ENCODE measurements at places on chromosomes 2 and 18.

DNA sequence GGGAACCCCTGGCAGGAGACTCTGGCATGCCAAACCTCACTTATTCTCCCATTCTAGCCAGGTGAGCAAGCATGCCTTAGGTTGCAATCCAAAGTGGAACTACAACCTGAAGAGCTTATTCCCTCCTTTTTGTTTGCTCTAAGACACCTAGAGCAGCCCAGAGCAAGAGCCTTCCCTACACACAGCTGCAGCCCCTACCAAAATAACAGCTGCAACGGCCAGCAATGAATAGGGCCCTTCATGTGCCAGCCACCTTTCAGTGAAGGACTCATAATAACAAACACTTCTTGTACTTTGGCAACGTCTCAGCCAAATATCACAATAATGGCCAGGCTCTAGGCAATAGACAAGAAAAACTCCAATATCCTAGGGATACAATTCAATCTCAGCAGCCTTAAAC, 178.7 kb downstream of the ALK start:
- no peak for DNase-seq

DNA sequence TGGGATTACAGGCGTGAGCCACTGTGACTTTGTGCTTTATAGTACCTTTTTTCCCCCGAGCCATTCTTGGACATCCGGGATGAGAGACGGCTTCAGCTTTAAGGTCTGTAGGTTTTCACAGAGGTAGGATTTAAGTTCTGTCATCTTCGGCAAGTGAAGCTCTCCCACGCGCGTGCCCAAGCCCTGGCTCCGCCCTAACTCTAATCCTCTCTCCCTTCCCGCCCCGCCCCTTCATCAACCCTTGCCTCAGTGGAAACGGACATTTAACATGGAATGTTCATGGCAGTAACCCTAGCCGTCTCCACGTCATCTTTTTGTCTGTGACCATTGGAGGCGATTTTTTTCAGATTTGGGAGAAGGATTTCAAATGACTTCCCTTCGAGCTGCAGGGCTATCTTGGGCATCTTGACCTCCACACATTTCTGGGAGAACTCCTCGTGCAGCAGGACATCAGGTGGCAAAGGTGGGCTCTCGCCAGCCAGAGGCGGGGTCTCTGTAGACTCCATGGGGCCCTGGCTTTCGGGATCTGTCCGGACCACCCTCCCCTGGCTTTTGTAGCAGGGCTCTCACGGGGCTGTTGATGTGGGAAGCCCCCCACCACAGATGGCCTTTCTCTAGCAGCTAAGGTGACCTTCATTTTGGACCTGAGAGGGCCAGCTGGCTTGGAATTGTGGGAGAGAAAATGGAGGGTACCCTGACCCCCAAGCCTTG, 6.8 kb downstream of the COLEC11 start:
- DNase-seq: no peak

GRCh38 chr2:235324324-235324723, 169.5 kb upstream of the AGAP1 start:
- no peak for DNase-seq

- DNase-seq: no peak
Measured at GRCh38 chr18:26993568-26993967, 128.1 kb upstream of the AQP4 start.

DNA sequence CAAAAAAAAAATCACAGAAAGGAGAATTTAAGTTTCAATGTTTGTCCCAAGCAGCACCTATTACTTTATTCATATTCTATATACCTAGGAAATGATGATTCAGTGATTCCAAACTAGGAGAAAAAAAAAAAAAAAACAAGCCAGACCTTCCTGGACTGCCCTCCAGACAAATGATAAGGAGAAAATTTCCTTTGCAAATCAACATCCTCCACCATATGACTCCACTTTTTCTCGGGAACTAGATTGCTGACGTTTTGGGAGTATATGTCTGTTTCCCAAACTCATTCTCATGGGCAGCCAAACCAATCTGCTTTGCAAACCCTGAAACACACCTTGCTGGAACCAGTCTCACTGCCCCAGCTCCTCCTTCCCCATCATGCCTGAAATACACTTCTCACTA, 16.8 kb downstream of the AP1S3 start:
- no peak for DNase-seq

DNA sequence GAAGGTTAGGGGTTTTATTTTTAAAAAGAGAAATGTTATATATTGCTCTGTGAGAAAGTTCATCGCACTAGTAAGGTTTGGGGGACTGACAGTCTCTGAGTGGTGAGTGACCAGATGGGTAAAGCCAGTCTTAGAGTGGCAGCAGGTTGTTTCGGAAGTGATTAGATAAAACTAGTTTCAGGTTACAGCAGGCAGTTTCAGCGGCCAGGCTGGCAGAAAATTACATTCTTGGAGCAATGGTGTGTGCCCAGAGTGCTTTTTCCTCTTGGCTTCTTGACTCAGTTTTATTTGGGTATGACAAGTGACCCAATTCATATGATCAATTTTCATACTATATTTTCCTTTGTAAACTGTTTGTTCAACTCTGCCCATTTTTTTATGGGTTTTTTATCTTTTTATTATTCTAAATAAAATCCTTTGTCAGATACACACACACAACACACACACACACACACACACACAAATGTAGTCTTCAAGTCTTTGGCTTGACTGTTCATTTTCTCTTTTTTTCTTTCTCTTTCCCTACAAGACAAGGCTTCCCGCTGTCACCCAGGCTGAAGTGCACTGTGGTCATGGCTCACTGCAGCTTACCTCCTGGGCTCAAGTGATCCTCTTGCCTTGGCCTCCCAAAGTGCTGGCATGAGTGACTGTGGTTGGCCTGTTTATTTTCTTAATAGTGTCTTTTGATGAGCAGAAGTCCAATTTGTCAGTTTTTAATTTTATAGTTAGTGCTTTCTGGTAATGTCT, 30.9 kb downstream of the RALBP1 start:
- no peak for DNase-seq

DNA sequence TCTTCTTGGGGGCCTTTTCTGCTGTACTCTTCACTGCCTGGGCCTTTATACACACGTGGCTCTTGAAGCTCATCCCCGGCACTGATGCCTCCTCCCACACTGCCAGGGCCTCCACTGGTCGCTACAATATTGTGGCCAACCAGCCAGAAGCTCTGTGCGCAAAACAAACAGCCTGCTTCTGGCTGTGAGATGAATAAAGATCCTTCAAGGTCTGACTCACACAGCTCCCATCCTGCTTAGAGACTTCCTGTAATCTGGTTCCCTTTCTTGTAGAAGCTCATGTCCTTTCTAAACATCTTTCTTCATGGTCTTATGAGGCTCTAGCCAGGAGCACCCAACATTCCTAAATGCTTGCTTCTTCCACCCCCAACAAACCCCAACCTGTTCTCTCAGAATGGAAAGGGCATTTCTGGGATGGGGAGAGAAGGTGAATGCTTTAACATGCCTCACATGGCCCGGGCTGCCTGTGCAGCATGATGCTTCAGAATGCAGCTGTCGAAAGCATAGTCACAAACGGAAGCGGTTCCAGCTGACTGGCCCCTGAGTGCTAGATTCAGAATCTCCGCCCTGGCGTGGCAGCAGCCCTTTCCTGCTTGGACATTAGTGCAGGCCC, 24.6 kb downstream of the NRP2 start:
- peak; percentile 20 for DNase-seq

DNA sequence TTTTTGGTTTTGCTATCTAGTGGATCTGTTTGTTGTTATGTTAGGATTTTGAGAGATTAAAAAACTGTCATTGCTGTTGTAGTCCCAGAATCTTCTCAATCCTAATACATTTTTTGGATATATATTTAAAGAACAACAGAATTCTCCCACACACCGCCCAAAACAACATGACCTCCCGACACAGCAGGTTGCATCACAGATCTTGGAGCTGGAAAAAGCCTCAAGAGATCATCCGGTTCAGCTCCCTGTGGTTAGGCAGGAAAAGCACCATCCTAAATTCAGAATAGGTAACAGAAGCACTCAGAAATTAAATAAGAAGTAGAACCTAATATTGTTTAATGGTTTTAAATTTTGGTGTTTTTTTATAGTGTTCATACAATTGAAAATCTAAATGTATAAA, 251.4 kb upstream of the STON1 start:
- no peak for DNase-seq

GRCh38 chr2:105598829-105599698, 145.6 kb upstream of the NCK2 start:
- DNase-seq: no peak
